ENCODE measurements at places on chromosomes 4 and X.
A peak's percentile ranks its signal among the peaks of the same experiment; 100 is the strongest.

DNA sequence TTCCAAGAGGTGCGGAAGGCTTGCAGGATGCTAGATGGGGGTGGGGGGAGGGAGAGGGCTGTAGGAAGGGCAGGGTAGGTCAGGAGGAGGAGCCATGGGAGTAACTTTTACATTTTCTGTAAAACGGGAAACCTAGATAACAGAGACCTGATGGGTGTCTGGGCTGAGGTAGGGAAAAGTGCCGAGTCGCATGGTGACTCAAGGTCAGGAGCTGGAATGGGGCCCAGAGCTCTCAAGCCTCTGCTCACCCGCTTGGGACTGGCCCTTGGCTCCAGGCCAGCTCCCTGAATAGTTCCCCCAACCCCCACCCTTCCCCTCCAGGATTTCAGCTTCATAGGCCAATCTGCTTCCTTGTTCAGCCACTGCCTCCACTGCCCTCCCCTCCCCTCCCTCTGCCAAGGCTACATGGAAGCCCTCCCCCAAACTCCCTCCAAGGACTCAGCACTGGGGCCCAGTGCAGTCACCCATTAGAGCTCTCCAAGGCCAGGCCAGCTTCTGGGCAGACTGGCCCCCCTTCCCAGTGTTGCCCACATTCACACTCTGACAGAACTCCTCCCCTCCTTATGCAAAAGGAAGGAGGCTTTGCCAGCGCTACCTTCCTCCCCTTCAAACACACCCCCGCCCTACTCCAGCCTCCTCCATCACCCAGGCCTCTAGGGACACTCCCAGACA is 43.6 kb downstream of the TSC22D3 start:
- peak; percentile 76 for DNase-seq

GRCh38 chr4:114180481-114180880 is 201.0 kb upstream of the ARSJ start:
- DNase-seq, result no peak

DNA sequence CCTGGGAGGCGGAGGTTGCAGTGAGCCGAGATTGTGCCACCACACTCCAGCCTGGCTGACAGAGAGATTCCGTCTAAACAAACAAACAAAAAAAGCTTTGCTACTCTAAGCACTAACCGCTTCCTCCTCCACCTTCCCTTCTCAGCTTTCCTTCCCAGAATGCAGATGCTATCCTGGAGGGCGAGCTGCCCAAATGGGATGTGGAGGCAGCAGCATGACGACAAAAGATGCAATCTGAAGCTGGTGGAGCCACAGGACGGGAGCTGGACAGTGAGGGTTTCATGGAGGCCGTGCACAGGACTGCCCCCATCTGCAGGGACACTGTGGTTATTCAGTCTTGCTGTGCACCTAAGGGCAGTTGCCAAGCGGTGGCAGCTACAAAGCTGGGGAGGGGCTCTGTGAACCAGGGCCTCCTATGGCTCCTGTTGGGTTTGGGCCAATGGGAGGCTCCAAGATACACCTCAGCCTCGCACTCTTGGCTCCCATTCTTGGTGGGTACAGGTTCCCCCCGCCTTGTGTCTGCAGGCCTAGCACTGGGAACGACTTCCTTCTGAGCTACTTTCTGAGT is 47.4 kb downstream of the WDR1 start:
- DNase-seq, result no peak

GRCh38 chrX:20947411-20947912 is 426.8 kb upstream of the CNKSR2 start:
- no peak for DNase-seq

- no peak for DNase-seq
Measured at GRCh38 chr4:141021397-141022110, 111.7 kb downstream of the RNF150 start.

DNA sequence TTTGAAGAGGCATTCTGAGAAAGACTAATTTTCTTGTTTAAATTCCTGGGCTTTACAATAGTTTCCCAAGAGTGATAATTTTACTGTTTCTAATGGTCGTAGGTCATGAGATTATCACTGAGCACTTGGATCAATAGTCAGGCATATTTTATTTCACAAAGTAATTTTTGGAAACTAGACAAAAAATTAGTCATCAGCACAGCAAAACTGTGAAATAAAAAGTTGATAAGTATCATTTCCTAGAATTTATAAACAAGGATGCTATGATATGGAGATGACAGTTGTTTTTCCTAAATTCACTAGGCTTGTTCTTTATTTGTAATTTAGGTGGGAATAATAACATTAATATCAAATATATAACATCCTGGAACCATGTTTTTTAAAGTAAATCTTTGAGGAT is 33.0 kb downstream of the SULT1B1 start:
- no peak for DNase-seq

- DNase-seq, result no peak
Measured at GRCh38 chr4:111718763-111719559, 426.3 kb upstream of the FAM241A start.

DNA sequence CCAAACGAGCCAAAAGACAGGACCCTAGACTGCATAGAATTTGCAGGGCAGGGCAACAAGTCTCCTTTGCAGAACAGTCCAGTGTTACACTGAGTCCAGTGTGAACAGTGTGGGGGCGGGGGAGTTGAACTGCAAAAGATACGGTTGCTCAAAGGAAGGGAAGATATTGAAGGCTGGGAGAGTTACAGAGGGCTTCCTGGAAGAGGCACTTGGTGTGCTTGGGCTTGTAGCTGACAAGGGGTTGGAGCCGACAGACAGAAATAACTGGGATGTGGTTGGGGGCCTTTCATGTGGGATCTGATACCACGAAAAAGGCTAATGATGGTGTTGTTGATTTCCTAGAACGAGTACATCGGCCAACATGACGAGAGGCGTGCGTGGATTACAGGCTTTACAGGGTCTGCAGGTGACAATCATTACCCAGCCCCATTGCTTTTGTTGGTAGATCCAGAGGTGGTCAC is 6.1 kb downstream of the XPNPEP2 start:
- DNase-seq, result no peak

- no peak for DNase-seq
Measured at GRCh38 chr4:87101543-87102199, 118.7 kb downstream of the KLHL8 start.

DNA sequence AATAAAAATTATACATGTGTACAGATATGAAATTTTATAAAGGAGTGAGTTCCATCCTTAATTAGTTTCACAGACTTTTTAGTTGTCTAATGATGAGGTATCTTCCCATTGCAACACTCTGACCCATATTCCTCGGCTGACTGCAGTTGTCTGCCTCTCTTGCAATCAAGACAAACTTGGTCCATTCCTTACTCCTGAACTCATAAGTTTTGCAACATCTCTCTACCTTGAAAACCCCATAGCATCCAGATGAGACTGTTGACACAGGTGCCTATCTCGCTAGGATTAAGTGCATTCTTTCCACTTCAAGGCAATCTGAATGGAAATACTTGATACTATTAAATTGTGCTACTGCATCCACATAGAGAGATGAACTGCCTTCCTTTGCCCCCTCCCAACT is 2.3 kb downstream of the XKRX start:
- DNase-seq, result no peak

DNA sequence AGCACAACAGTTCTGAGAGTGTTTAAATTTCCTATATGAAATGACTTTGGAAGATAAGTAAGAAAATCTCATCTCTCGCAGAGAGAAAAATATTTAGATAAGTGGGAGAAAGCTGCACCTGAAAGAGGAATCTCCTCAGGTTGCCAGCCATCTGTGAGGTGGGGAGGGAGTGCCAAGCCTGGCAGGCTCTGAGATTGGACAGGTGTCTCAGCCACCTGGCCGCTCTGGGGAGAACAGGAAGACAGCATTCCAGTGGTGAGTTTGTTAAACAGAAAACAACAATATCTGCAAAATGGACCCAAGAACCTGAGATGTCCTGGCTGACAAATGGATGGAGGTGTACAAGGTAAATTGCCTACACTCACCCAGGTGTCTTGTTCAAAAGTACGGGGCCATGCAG is 31.3 kb downstream of the EMCN start:
- DNase-seq, result no peak

- DNase-seq, result no peak
Measured at GRCh38 chr4:820230-821172, 5.4 kb downstream of the CPLX1 start.

DNA sequence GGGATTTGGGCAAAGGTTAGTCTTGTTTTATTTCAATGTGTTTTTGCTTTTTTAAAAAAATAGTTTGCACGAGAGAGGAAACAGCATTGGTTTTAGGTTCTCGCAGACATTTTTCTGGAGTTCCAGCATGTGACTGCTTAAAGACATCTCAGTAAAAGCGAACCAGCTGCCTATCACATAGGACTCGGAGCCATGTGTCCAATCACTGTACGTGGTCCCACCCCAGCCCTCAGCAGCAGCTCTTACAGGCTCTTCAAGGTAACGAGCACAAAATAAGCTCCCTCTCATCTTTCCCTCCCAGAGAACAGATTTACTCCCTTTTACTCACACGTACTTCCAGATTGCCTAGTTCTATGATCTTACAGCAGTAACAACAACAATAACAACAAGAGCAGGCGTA is 68.7 kb downstream of the MCF2 start:
- no peak for DNase-seq

DNA sequence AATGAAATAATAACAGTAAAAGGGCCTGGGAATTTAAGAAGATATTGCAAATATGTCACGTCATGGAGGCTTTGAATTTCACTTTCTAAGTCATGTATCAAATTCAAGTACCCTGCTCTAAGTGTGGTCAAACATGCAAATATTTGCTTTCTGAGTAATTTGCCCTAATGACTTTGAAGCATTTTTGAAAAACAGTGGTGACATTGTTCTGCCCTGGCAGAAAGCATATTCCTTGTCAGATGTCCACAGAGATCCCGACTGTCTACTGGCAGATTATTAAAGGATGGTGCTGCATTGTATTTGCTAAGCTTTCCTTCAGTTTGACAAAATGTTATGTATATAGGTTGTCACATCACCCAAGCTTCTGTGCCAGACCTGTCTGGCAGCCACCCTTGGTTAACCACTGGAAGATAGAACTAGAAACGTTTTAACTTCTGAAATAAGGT is 92.5 kb downstream of the ANK2 start:
- no peak for DNase-seq

All from spleen (tissue), 13 donors.